Stimulated activated CD4-positive, alpha-beta T cell treated with anti-CD3 and anti-CD28 coated beads, Interleukin-1b, Interleukin-23, amount 100 ng/mL, for 48 hours (primary cell): ENCODE measurements at places on chromosomes 3 and 15.

- DNase-seq = no peak
These were observed 8.7 kb upstream of the ACSBG1 start for GRCh38 chr15:78243058-78243457.

GRCh38 chr3:41301548-41301947 is 102.2 kb downstream of the CTNNB1 start:
- DNase-seq = no peak

GRCh38 chr3:46750555-46751038 is 32.9 kb upstream of the PRSS50 start:
- no peak for DNase-seq

DNA sequence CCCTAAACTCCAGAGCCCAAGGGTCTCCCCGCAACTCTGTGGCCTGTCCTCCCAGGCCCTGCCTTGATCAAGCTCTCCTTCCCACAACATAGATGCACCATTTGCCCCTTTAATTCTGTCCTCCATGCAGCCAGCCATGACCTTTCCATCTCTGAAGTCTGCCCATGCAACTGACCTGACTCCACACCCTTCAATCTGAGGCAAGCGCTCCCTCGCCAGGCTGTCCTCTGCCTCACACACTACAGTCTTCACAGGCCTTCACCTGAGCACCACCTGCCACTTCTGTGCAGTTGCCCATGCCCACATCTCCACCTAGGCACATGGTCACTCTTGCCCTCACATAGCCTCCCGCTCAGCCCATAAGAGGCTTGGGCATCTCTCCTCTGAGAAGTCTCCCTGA is 244.0 kb downstream of the OCA2 start:
- no peak for DNase-seq

DNA sequence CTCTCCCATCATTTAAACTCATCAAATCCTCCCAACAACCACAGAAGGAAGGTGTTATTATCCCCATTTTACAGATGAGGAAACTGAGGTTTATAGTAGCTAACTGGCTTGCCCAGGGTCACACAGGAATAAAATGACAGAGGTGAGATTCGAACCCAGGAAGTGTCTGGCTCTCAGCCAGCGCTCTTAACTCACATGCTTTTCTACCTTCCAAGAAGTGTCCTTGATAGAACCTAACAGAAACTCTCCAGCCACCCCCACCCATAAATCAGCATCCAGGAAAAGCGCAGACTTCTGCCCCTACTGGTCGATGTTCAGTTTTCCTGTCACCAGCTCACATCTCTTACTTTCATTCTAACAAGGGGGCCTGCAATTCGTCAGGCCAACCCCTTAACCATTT is 51.7 kb downstream of the SPATA12 start:
- DNase-seq = no peak

DNA sequence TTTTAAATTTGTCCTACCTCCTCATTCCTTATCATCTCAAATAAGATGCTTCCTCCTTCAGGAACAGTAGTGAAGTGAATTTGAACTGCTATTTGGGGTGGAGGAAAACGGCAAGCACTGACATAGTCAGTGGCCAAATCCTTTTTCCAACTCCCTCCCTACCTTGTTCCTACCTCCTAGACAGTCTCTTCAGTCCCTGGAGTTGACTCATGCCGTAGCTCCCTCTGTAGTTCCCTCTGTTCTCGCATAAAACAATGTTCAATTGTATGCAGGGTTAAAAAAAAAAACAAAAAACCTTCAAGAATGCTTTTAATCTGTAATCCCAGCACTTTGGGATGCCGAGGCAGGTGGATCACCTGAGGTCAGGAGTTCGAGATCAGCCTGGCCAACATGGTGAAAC is 1.4 kb downstream of the UBR1 start:
- no peak for DNase-seq

DNA sequence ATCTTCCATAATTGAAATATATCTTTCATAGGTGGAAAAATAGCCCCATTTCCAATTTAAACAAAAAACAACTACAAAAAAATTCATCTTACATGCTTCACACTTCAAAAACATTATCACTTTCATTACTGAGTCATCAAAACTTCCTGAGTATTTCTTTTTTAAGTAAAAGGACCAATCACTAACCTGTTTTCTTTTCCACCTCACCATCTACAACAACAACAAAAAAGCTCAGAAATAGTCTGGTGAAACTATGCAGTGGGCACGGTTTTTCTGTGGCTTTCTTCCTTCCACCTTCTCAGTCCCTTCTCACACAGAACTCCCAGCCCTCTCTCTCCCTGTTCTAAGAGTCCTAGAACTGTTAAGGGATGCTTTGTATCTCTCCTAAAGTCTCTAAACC is 20.3 kb upstream of the TNIK start:
- DNase-seq = no peak

GRCh38 chr3:155646128-155646527 is 98.7 kb downstream of the PLCH1 start:
- DNase-seq = no peak

DNA sequence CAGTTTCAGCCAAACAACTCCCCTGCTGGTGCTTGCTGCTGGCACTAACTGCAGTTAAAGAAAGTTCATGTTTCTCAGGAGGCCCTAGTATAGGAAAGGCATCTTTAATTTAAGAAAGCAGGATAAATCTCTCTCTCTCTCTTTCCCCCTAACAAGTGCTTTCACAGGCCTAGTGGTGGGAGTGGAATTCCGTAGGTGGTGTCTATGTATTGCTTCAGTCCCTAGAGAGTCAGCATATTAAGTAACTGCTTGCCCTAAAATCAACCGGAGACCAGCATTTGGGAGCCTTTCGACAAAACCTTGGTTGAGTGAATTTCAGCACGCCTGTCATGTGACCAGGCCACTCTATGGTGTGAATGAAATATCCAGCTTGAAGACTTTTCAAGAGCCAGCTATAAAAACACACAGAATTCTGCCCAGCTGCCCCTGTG is 169.2 kb upstream of the TGFBR2 start:
- DNase-seq = no peak

- DNase-seq = no peak
These were observed 59.5 kb upstream of the DPPA4 start for GRCh38 chr3:109396806-109397205.

- no peak for DNase-seq
These were observed 846 bp upstream of the POLG start for GRCh38 chr15:89335298-89336041.

GRCh38 chr3:134136604-134137003 is 106.9 kb upstream of the SLCO2A1 start:
- DNase-seq = no peak

GRCh38 chr15:100256101-100256969 is 85.4 kb downstream of the ADAMTS17 start:
- DNase-seq = no peak

GRCh38 chr3:98433764-98434163 is 29.2 kb upstream of the OR5K1 start:
- DNase-seq = no peak

GRCh38 chr3:43659250-43659880 is 31.4 kb upstream of the ABHD5 start:
- no peak for DNase-seq

- peak; percentile 70 for DNase-seq
These were observed 11.2 kb downstream of the SH2D7 start for GRCh38 chr15:78103406-78104118.

DNA sequence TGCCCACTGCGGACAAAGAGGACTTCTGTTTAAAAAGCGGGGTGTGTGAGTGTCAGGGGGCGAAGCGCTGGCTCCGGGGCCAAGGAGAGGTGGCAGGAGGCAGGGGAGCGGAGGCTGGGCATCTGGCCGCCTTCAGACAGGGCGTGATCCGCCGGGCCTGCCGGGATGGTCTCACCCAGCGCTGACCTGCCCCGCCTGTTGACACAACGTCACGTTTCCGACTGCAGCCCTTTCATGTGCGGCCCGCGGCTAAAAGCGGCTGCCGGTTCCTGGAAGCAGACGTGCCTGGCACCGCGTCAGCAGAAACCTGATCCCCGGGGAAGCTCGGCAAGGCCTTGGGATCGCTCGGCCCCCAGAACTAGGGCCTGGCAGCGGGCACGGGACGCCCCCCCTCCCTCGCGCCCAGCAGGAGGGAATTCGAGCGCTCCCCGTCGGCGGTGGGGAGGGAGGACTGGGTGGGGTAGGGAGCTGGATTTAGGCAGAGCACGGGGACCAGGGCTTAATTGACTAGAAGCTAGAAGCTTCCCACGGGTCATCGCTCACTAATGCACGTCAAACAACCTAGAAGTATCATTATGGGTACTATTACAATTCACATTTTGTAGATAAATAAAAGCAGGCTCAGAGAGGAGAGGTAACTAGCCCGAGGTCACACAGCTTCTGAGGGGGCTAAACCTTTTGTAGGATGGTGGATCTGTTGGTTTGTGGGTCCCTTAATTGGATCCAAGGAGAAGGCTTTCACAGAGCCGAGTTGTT is 7.7 kb downstream of the BHLHE40 start:
- peak; percentile 73 for DNase-seq

DNA sequence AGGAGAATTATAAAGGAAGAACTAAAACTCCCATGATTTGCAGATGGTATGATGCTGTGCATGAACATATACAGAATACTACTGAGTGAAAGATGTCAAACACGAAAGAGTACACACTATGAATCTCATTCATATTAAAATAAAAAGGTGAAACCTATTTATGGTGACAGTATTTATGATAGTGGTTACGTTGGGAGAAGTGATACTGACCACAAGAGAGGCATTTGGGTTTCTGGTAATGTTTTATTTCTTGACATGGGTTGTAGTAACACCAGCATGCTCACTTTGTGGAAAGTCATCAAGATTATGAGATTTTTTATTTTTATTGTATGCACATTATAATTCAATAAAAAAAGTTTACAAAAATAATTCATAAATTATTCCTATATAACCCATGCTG is 324.0 kb downstream of the GAP43 start:
- no peak for DNase-seq

DNA sequence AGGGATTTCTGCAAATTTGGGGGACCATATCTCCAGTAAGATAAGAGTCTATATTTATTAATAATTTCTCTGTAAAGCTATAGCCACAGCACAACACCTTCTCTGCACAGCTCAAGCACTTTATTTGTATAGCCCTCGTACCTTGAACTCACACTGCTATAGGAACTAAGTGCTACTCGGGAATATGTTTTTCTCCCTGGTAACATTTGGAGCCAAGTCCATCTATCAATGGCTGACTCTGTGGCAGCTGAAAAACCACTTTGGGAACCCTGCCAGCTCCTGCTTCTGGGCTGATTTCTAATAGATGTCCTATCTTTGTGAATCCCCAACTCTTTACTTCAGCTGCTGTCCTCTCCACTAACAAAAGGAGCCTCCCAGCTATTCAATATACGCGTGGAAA is 298.5 kb downstream of the GBE1 start:
- DNase-seq = no peak

DNA sequence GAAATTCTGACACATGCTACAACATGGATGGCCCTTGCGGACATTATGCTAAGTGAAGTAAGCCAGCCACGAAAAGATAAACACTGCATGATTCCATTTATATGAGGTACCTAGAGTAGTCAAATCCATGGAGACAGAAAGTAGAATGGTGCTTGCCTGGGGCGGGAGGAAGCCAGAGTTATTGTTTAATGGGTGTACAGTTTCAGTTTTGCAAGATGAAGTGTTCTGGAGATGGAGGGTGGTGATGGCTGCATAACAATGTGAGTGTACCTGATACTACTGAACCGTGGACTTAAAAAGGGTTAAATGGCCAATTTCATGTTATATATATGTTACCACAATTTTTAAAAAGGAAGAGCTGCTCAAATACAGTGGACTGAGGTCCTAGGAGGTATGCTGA is 66.9 kb downstream of the SEMA5B start:
- no peak for DNase-seq

GRCh38 chr3:115704661-115705338 is 81.5 kb downstream of the GAP43 start:
- DNase-seq = no peak

GRCh38 chr3:149227591-149228268 is 6.1 kb upstream of the CP start:
- no peak for DNase-seq

- no peak for DNase-seq
These were observed 1121.4 kb upstream of the ALCAM start for GRCh38 chr3:104245261-104245660.

DNA sequence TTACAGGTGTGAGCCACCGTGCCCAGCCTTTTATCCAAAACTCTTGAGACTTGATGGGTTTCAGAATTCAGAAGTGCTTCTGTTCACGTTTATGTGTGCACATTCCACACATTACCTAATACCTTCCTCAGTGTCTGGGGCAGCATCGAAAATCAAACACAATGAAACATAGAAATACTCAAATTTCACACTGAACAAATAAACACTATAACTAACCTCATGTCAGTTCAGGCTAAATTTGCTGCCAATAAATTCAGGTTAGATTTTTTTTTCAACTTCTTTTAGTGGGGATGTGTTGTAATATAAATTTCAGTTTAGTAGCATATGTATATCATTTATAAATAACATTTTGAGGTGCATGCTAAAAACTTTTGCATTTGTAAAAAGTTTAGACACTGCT is 2.8 kb downstream of the EIF2AK4 start:
- DNase-seq = no peak

GRCh38 chr3:132380920-132381319 is 36.4 kb upstream of the DNAJC13 start:
- no peak for DNase-seq

GRCh38 chr15:41495736-41496599 is 2.3 kb downstream of the ITPKA start:
- no peak for DNase-seq

DNA sequence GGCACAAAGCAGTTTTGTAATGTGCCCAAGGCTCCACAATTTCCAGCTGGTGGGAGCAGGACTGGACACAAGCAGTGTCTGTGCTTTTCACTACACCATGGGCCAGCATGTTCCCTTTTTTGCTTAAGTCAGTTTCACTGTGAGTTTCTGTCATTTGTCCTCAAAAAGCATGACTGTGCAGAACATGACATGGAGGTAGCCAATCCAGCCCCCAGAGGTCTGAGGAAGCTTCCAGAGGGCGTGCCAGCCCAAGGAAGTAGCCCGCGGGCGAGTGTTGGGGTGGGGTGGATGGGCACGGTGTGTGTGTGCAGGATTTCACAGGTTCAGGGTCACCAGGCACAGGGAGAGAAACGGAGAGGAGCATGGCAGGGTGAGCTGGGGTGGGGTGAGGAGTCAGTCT is 8.0 kb upstream of the EEFSEC start:
- DNase-seq = no peak

DNA sequence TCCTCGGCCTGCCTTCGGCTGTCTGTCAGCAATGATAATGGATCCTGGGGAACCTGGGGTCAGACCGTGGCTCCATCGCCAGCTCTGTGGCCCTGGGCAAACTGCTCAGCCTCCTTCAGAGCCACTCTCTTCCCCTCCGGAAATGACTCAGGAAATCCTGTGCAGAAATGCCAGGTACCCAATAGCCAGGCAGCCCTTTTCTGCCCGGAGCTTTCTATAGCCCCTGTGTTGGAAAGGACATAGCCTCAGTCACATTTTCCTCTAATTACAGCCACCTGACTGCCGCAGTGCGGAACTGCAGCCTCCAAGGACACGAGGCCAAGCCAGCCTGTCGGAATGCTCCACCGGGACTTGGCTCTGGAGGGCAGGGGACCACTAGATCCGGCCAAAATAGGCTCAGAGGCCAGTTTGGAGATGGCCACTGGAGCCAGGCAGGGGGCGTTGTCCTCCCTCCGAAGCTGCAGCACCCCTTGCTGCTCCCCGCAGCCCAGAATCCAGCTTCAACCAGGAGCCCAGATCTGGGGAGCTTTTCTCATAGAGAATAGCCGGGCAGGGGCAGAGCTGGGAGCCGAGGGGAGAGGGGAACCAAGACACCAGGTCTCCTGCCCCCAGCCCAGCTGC is 11.6 kb upstream of the ZXDC start:
- DNase-seq = no peak
